Ovary (tissue), 10 donors: ENCODE measurements at places on chromosomes 11 and 22. TPM values are rescaled to one million over a fixed set of nuclear protein-coding genes. Genes with fewer than 3 reads are reported as not detected.

GRCh38 chr22:49600891-49601431, 226.7 kb downstream of the BRD1 start:
- DNase-seq: no peak

DNA sequence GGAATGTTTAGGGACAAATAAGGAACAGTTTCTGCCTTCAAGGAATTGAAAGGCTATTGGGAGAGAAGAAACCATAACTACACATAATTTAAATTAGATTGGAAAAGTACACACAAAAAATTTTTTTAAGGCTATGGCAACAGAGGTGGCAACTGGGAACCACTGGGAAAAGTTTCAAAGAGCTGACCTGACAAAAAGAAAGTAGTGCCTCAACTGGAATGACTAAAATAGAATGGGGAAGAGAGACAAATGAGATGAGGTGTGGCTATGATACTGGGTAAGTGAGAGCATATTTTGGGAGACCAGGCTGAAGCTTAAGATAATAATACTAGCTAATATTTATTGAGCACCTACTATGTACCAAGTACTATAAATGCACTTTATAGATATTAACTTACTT, 2.9 kb upstream of the AKIP1 start:
- DNase-seq: no peak

CCDC87 gene
- total RNA-seq: 0.47 TPM

PLEKHB1 gene
- 10.3 TPM for total RNA-seq

TPBGL gene
- total RNA-seq: 0.13 TPM
